ENCODE measurements at places on chromosomes 11 and 22. TPM values are rescaled to one million over a fixed set of nuclear protein-coding genes. Genes with fewer than 3 reads are reported as not detected.

PATE2 gene
- not detected for total RNA-seq

TLCD5 gene
- total RNA-seq: 8.2 TPM

TMEM191B gene
- total RNA-seq: not detected

CPT1A gene
- 22.2 TPM for total RNA-seq

IL18BP gene
- 10.2 TPM for total RNA-seq

ZNF280A gene
- not detected for total RNA-seq

ZNF70 gene
- 4.1 TPM for total RNA-seq

OR51B2 gene
- not detected for total RNA-seq

MS4A3 gene
- not detected for total RNA-seq

HEPHL1 gene
- total RNA-seq: 0.15 TPM

All from breast epithelium (tissue), 4 donors.